ENCODE measurements at places on chromosomes 11 and 22. TPM values are rescaled to one million over a fixed set of nuclear protein-coding genes. Genes with fewer than 3 reads are reported as not detected.

MMP3 gene
- not detected for total RNA-seq

KRTAP5-1 gene
- not detected for total RNA-seq

TIMP3 gene
- 523 TPM for total RNA-seq

OTOG gene
- total RNA-seq = not detected

GNAZ gene
- total RNA-seq = 0.22 TPM

CFL1 gene
- 806 TPM for total RNA-seq

PVALB gene
- total RNA-seq = not detected

CD6 gene
- not detected for total RNA-seq

ART1 gene
- total RNA-seq = not detected

LRRC56 gene
- total RNA-seq = 0.43 TPM

GLYAT gene
- total RNA-seq = not detected

NXPE4 gene
- total RNA-seq = not detected

VWA5A gene
- 5.3 TPM for total RNA-seq

POLR2F gene
- total RNA-seq = 34.8 TPM
